Activated CD4-positive, alpha-beta T cell treated with anti-CD3 and anti-CD28 coated beads for 36 hours (primary cell): ENCODE measurements at places on chromosomes 6 and 20.

GRCh38 chr6:38307740-38308139 is 332.0 kb downstream of the BTBD9 start:
- no peak for DNase-seq

DNA sequence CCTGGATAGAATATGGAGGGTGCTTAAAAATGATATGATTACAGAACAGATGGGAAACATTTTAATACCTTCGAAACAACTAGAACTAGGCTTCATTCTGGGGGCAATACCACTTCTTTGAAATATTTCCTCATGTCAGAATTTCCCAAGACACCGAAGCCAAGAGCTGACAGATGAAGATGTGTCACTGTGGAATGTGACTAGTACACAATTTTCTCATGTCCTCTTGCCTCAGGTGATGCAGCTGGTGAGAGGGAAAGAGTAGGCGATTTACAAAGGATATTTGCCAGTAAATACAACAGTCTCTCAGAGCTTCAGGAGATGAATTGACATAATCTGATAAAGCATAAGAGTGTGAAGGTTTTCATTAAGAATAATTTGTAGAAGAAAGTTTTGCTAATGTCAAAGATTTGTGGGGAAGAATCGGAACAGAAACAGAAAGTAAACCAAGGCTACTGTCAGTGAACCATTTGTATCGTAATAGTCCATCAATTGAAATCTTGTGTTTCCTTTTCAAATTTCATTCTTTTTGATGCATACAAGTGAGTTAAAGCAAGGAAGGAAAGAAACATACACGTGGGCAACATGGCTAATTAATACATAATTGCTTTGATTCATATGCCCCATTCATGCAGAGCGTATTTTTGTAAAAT is 164.7 kb upstream of the CCN2 start:
- DNase-seq = no peak

- DNase-seq = no peak
Observed at GRCh38 chr20:38144974-38145728, 19.9 kb downstream of the TGM2 start.

DNA sequence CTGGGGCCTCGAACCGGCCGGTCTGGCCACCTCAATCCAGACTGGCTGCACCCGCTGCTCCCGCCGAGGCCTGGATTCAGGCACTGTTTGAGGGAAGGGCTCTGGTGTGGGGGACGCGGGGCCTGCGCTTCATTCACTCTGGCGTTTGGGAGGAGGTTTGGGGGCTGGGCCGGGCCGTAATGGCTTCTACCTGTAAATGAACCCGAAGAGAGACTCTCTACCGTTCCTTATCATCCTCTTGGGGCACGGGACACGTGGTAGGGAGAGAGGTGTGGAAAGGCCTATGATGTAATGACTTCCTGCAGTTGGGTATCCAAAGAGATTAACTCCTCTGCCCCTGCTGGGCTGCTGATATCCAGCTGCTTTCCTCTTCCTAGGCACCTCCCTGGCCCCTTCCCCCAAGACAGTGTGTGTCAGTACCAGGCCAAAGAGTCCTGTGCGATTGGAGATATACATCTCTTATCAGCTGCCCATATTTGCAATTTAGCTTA is 1.8 kb downstream of the FOXO3 start:
- DNase-seq = no peak

DNA sequence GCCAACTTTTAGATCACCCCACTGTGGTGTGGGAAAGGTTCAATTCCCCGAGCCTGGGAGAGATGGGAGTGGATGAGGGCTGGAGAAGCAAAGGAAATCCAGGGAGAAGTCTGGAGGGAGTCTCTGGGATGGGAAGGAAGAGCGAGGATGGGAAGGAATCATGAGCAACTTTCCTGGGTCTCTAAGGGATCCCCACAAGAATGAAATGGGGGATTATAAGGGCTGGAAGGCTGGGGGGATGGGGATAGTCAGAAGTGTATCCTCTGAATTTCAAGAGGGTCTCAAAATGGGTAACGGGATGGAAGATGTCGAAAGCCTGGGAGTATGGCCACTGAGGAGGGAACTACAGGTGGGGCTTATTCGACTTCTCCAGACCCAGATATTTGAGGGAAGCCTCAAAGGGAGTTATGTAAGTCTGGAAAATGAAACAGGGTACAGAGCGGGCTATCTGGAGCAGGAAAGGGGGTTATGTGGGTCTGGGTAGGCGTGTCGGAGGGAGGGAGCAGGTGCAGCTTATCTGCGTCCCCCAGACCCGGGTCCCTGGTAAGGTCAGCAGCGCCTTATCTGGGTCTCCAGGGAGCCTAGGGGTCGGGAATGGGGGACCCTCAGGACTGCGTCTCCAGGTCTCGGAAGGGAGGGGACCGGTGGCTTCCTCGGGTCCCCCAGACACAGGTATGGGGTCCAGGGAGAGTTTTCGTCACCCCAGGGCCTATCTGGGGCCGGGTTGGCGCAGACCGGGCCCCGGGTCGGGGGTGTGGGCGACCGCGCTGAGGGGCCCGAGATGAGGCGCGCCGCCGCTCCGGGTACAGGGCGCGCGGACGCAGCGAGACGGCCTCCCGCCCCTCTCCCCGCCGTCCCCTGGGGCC is 550 bp downstream of the PLAGL2 start:
- peak; percentile 30 for DNase-seq

DNA sequence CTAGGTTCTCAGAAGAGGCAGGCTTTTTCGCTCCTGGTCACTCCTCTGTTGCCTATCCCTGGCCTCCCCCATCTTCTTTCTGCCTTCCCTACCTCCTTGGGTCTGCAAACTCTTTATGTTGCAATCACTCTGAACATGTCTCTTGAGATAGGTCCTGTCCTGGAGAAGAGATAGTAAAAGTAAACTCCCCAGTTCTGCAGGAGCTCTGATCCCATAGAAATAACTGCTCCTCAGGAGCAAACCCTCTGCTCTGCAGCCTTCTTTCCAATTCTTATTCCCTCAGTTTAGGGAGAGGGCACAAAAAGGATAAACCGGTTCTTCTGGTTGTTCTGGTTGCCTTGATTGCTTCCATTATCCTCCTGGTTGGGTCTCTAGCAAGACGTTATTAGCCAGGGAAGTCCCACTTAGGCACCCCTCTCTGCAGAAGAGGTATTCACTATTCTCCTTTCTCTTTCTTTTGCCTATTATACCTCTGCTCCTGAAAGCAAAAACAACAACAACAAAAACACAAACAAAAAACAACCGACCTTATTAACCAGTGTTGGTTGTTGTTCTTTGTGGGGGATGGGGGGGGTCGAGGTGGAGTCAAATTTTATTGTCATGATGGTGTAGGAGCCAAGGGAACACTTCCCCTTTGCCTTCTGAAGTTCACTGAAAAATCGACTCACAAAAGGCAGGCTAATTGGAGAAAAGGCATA is 973 bp downstream of the TRIM38 start:
- DNase-seq = no peak

GRCh38 chr6:75631859-75632635 is 30.4 kb downstream of the SENP6 start:
- no peak for DNase-seq

- no peak for DNase-seq
Observed at GRCh38 chr6:43921039-43921438, 151.0 kb downstream of the VEGFA start.

- DNase-seq = no peak
Observed at GRCh38 chr6:114897536-114897935, 554.7 kb upstream of the HS3ST5 start.

DNA sequence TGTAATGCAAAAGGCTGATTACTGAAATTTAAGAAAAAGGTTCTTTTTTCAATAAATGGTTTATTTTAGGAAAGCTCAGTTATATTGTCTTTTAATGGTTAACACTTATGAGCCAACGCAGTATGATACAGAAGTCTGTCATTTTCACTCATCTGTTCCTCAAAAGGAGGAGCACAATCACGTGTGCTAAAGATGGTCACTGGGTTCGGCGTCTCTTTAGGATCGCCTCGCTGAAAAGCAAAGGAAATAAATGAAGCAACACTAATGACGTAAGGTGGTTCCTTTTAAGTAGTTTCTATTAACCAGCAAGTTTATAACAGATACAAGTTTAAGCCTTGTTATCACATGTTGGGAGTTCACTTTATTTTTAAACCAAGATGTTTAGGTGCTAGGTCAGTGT is 125.7 kb downstream of the MAP3K4 start:
- DNase-seq = no peak

- DNase-seq = no peak
Observed at GRCh38 chr6:43970068-43970912, 157.0 kb downstream of the MRPL14 start.

GRCh38 chr6:37029249-37029971 is 24.0 kb downstream of the FGD2 start:
- peak; percentile 68 for DNase-seq

DNA sequence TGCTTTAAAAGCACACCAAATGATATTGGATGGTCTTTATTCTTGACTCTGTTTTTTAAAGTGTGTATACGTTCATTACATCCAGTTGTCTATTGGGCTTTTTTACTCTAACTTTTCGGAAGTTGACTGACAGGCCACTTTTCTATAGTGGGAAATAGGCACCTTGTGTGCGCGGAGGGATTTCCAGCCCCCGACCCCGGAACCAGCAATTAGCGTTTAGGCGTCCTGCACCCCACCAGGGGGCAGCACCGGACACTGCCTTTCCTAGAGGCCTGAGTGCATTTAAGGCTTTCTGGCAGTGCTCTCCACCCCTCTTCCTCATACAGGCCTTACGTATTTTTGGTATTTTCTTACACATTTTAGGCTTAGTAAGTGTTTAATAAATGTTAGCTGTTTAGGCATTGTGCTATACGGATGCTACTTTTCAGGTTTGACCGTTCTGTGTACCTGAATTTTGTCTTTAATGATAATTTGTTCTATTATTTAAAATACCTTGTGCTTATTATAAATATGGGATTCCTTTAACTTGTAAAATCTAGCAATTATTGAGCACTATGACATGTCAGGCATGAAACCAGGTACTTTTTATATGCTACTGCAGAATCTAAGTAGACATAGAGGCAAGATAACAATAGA is 231.8 kb downstream of the BCKDHB start:
- peak; percentile 83 for DNase-seq

DNA sequence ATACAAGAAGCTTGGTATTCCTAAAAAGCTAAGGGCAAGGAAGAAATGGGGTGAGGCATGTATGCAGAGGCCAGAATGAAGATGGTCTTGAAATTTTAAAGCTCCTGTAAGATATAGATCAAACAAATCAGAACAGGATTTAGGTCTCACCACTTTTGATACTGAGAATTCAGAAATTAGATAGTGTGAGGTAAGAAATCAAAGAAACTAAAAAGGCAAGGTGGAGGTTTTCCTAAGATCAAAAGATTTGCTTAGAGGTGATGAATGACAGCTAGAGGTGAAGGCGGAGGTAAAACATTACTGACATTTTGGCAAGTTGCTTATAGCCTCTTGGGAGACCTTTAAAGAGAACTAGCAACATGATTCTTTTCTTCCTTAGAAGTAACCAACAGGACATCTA is 225.2 kb upstream of the SGK1 start:
- no peak for DNase-seq

DNA sequence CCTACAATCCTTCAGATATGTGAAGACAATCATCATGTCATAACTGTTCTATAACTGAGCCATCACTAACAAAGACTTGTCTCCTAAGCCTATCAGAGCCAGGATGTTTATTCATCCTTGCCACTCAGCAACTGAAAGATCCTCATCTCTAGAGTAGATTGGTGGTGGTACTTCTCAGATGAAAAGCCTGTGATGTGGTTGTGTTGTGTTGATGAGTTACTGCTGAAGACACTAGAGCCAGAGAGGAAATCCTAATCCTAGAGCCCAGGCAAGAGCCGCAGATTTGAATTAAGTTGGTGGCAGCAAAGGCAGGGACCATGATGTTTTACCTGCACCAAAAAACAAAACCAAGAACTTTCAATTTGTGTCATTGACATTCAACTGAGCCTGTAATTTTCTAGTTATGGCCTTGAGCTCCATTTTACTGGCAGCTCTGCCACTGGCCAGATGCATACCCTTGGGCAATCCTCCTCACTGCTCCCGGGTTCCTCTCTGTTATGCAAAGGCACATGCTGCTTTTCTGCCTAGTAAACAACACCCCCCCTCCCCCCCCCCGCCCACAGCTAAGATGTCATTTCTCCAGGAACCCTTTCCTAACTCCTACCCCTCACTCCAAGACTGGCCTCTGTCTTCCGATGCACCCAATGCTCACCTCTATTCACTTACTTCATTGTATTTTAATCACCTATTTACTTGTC is 50.2 kb upstream of the REV3L start:
- DNase-seq = peak; percentile 70

- no peak for DNase-seq
Observed at GRCh38 chr6:30960907-30961673, 20.3 kb downstream of the MUCL3 start.

DNA sequence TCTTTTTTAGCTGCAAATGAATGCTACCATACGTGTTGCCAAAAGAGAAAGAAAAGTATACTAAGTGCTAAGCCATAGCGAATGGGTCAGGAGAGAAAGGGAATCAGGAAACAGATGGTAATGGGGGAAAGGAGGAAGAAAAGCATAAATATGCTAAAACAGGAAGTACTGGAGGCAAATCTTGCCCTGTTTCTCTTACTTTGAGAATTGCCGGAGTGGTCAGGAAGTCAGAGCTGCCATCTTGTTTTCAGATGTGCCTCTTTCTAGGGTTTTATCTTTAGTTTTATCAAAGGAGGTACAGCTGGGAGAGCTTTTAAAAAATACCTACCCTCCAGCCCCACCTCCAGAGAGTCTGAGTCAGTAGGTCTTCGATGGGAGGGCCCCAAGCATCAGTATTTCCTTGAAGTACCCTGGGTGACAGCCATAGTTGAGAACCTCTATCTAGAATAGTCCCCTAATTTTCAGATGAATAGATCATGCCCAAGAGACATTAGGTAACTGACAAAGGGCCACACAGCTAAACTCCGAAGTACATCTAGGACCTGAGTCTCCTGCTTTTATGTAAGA is 193.3 kb downstream of the CLIC5 start:
- DNase-seq = peak; percentile 59

DNA sequence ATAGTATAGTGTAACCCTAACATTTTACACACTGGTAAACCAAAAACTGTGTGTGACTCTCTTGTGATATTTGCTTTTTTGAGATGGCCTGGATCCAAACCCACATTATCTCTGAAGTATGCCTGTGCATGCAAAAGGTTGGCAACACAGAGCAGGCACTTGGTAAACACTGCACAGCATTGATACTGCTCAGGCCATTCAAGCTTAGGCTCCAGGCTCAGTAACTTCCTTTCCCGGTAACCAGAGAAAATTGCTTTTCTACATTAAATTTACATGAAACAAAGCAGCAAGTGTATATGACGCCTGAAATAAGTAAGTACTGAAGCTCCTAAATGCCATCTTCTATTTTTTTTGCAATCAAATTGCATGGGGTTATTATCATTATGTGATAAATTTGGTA is 205.7 kb downstream of the EPM2A start:
- no peak for DNase-seq

DNA sequence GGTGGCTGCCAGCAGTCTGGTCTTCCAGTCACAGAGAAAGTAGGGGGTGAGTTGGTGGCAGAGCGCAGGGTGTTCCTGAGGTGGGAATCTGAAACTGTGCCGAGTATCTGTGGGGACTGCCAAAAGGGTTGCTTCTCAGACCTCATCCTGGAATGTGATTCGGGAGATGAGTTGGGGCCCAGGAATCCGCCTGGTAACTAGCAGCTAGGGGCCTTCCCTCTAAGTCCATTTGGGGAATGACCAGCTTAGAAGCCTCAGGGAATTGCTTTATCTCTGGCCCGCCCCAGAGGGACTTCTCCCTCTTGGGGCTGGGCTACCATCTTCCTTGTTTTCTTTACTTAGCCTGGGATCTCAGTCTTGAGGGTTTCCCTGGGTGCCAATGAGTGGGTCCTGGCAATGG is 49.6 kb downstream of the MOCS1 start:
- DNase-seq = no peak
